ENCODE measurements at places on chromosomes 2 and 18.

GRCh38 chr2:157307021-157307420 is 18.6 kb downstream of the ERMN start:
- no peak for DNase-seq

DNA sequence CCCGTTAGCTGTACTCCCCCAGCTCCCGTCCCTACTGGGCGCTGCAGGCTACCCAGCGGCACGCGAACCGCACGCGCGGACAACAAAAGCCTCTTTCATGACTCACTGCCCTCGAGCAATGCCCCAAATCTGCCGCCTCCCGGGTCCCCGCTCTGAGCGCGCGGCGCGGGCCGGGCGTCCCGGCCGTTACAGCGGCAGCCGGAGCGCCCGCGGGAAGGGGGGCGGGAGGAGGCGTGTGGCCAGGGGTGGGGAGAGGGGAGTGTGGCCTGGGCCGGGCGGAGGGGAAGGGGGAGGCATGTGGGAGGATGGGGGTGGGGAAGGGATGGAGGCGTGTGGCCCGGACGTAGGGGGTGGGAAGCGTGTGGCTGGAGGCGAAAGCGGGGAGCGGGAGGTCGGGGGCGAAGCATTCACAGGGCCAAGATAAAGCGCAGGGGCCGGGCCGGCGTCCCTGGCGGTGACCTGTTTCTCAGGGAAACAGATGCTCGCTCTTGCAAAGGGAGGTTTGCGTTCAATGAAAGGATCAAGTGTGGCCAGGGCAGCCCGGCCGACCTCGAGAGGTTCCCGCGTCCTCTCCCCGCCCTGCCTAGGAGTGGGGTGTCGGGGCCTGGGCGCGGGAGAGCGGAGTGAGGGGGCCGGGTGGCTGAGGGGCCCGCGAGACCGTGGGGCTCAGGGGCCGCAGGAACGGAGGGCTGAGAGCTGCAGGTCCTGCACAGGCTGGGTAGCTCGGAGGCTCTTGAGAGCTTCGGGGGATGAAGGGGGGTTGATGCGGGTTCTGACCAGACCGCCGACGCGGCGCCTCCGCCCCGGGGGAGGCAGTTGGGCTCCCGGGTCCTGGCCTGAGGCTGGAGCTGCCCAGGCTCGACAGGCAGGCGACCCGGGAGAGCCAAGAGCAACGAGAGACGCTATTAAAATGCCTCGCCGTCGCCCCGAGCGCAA is 3.5 kb upstream of the NEUROD1 start:
- DNase-seq = no peak

DNA sequence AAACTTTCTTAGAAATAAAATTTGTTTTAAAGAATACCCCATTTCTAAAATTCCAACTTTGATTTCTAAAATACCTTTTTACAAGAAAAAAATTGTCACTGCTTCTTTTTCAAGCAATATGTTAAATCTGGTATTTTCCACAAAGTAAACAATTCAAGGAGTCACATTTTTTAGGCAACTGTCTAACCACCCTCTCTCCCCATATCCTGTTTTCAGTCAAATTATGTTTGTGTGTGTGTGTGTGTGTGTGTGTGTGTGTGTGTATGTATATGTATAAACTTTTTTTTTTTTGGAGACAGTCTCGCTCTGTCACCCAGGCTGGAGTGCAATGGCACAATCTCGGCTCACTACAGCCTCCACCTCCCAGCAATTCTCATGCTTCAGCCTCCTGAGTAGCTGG is 59.3 kb downstream of the ADNP2 start:
- no peak for DNase-seq

DNA sequence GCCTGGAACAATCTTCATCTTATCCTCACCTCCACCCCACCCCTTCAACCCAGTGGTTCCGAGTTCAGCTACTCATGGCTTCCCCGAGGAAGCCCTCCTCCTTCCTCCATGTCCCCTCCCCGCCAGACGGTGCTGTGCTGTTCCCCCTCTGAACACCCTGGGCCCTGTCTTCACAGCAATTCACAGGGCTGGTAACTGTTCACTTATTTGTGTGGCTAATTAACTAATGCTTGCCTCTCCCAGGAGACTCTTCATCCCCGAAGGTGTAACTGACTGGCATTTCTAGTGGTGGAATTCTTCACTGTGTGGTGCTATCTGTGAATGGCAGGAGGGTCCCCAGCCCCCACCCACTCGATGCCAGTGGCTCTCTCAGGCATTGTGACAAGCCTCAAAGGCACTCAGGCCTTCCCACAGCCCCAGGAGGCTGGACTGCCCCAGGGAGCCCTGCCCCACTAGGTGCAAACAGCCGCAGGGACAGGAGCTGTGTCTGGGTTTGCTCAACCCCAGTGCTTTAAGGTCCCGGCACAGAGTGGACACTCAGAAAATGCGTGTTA is 133.7 kb upstream of the ID2 start:
- DNase-seq = no peak

GRCh38 chr2:120315367-120316033 is 30.4 kb upstream of the INHBB start:
- no peak for DNase-seq

- no peak for DNase-seq
Observed at GRCh38 chr2:133859578-133859977, 291.3 kb upstream of the NCKAP5 start.

DNA sequence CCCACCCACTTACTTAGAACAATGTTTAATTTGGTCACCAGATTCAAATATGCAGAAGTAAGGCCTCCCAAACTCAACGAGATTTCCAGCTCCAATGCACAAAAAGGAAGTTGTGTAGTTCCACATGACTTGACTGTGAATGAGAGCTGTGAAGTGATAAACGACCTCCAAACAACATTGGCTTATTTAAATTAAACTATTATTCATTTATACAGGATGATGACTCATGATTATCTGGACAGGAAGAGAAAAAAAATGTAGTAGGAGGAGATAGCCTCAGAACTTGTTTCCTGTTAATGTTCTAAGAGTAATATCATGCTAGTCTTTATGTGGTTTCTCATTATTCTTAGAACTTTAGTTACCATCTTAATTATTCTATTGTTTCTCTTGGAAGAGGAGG is 237.3 kb downstream of the C1D start:
- DNase-seq = peak; percentile 21

DNA sequence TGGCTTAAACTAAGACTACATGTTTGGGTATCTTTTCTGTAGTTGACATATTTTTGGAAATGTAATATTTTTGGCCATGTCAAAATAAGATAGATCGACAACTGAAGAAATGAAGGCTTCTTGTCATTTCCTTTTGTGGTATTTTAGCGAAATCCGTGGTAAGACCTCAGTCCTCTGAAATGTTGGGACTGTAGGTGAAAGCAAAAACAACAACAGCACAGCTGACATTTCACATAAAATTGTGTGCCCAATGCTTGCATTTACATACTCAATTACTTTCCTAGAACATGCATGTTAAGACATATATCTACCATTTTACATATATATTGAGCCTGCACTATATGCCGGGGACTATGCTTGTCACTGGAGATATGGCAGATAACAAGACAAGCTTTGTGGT is 50.2 kb downstream of the SPP2 start:
- no peak for DNase-seq

- no peak for DNase-seq
Observed at GRCh38 chr18:56716692-56717146, 65.6 kb downstream of the WDR7 start.

GRCh38 chr2:164721430-164721829 is 100.1 kb upstream of the GRB14 start:
- no peak for DNase-seq

- no peak for DNase-seq
Observed at GRCh38 chr2:29495068-29495467, 379.9 kb downstream of the CLIP4 start.

- DNase-seq = peak; percentile 46
Observed at GRCh38 chr18:58527285-58527951, 101.5 kb downstream of the ALPK2 start.

- DNase-seq = no peak
Observed at GRCh38 chr2:48209214-48209885, 303.1 kb upstream of the FBXO11 start.

DNA sequence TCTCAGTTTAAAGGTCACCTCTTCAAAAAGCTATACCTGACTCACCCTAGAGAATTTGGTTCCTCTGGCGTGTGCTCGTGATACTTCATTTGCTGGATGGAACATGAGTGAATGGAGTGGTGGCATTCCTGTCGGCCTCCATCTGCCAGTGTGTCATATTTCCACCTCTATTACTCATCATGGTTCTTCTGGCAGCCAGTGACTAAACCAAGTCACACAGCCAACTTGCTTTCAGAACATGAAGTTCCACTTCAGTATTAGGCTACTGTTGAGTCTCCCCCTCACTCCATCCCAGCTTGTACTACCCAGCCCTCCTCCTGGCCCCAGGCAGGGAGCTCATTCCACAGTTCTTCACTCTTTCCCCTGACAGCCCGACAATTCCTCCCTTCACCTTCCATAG is 169.8 kb downstream of the MREG start:
- DNase-seq = no peak

- no peak for DNase-seq
Observed at GRCh38 chr18:37668971-37669747, 103.6 kb upstream of the CELF4 start.

GRCh38 chr18:76406791-76407190 is 88.3 kb downstream of the ZNF516 start:
- DNase-seq = no peak

DNA sequence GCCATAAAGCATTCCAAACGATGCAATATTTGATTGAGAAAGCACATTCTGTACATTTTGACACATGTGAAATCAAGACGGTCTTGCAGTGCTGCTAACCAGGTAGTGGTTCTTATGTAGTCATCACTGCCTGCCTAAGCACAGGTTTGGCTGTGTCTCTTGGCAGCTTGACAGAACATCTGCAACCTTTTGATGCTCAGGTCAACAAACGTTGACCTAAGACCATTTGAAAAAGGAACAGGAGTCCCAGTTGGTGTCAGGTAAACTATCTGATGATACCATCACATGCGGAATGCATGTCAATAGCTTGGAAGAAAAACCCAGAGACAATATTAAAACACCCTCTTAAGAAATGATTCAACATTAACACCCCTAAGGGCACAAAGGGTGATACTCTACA is 80.7 kb downstream of the L3MBTL4 start:
- DNase-seq = no peak

- DNase-seq = no peak
Observed at GRCh38 chr2:101905746-101906336, 85.9 kb upstream of the IL1R2 start.

DNA sequence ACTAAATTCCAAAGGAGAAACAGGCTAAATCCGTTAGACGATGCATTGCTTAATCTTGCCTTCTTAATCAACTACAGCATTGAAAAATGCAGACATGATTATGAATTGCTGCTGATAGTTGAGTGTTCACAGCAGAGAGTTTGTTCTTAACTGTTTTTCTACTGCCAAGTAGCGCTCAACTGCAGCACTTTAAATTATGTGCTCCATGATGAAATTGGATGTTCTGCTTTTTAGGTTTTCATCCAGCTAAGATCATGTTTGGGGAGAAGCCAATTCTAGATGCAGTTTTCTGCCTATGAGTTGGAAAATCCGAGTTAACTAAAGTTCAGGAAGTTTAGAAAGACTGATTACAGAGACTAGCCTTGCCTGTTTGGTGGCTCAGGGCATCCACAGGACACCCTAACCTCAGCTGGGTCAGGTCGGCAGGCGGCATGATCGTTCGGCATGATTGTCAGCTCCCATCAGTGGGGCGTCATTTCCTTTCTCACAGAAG is 119.4 kb upstream of the PIEZO2 start:
- no peak for DNase-seq

GRCh38 chr18:54192415-54192814 is 32.1 kb downstream of the MBD2 start:
- no peak for DNase-seq

DNA sequence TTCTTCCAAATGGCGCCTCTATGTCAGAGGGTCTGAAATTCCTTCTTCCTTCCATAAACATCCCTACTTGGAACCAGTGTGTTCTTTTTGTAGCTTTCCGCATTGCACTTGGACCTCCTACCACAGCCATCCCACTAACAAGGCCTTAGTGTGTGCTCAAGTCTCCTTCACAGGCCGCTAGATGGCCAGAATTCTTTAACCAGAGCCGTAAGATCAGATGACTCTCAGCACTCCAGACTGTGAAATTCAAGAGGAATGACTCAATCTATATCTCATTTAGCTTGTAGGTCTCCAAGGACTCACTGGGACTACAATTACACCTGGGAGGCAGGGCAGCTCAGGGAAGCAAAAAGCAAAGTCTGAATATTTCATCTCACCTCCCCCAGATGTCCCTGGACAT is 298.9 kb downstream of the EIPR1 start:
- peak; percentile 25 for DNase-seq

GRCh38 chr2:128489526-128490273 is 171.0 kb upstream of the HS6ST1 start:
- DNase-seq = peak; percentile 18

- DNase-seq = peak; percentile 3
Observed at GRCh38 chr18:23994361-23994902, 20.1 kb upstream of the TTC39C start.

- peak; percentile 62 for DNase-seq
Observed at GRCh38 chr2:98269274-98269673, 77.0 kb upstream of the CNGA3 start.

DNA sequence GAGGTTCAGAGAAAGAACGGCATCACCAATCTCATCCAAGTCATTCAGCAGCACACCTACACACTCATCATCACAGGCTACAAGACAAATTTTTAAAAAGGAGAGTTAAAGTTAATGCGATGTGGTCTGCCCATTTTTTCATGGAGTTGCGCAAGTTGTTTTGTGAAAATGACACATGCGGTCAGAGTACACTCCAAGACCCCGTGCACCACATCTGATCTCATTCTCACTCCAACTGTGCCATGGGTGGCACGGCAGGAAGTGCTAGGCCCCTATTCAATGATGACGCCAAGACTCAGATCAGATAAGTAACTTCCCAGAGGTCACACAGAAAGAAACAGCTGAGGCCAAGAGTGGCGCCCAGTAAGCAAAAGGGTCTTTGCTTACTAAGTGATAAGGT is 119.8 kb downstream of the LAMA1 start:
- DNase-seq = no peak

DNA sequence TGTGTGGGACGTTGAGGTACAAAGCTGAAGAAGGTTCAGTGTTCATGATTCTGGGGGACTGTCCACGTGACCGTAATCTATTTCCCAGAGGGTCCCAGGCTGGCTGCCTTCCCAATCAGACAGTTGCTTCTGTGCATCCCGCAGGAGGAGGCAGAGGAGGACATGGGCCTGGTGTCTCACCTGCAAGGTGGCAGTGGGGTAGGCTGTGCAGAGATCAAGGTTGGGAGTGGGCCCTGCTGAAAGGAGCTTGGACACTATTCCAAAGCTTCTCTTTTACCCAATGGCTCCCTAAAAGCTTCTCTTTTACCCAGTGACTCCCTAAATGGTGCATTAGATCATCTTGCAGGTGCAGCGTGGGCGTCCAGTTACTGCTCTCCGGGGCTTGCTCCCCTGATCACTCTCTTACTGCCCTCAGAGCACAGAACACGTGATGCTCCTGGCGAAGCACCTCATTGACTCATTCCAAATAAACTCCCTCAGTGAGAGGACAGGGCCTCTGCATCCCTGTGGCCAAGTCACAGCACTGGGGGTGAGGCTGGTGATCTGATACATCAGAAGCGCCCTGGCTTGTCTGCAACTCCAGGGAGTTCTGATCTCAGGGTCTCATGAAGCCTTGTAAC is 41.5 kb downstream of the RNF144A start:
- DNase-seq = no peak

- DNase-seq = no peak
Observed at GRCh38 chr2:42044939-42045338, 2.9 kb upstream of the PKDCC start.

- peak; percentile 37 for DNase-seq
Observed at GRCh38 chr2:47907039-47907781, 912 bp upstream of the FBXO11 start.
